RPMI7951 (cell line): ENCODE measurements at places on chromosomes 5 and 9.

GRCh38 chr9:132507670-132508469 lies 74.5 kb upstream of the BARHL1 start:
- DNase-seq = peak; percentile 55

DNA sequence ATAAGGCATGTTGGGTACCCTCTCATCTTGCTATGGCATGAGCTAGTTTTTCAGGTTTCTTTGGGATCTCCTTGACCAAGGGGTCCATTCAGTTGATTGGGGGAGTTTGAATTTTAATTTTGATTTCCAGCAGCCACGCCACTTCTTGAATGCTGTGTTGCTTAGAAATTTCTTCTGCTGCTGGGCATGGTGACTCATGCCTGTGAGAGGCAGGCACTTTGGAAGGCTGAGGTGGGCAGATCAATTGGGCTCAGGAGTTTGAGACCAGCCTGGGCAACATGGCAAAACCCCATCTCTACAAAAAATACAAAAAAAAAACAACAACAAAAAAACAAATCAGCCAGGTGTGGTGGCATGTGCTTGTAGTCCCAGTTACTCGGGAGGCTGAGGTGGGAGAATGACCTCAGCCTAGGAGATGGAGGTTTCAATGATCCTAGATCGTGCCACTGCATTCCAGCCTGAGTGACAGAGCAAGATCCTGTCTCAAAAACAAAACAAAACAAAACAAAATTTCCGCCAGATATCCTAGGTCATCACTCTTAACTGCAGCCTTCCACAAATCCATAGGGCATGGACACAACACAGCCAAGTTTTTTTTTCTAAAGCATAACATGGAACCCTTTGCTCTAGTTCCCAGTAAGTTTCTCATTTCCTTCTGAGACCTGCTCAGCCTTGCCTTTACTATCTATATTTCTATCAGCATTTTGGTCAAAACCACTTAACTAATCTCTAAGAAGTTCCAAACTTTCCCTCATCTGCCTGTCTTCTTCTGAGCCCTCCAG lies 17.7 kb downstream of the TMC1 start:
- DNase-seq = peak; percentile 34

DNA sequence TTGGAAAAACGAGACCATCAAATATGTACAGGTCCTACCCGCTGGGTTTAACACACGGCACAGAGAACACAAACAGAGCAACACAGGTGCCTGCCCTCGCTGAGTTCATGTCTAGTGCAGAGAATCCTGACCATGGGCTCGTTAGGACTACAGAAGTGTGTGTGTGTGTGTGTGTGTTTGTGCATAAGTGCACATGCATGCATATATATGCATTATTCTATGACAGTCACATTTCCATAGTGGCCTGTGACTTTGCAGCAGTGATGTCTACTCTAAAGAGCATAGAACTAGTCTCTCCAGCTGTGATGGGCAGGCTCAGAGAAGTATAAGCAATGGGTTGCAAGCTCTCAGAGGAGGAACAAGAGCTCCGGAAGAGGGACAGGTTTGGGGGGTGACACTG lies 27.7 kb downstream of the ORM2 start:
- DNase-seq = no peak

- no peak for DNase-seq
Measured at GRCh38 chr5:68037546-68037945, 178.0 kb upstream of the PIK3R1 start.

- peak; percentile 19 for DNase-seq
Measured at GRCh38 chr5:113806250-113806649, 292.8 kb downstream of the YTHDC2 start.

GRCh38 chr9:101477736-101478135 lies 42.2 kb upstream of the ALDOB start:
- peak; percentile 18 for DNase-seq

DNA sequence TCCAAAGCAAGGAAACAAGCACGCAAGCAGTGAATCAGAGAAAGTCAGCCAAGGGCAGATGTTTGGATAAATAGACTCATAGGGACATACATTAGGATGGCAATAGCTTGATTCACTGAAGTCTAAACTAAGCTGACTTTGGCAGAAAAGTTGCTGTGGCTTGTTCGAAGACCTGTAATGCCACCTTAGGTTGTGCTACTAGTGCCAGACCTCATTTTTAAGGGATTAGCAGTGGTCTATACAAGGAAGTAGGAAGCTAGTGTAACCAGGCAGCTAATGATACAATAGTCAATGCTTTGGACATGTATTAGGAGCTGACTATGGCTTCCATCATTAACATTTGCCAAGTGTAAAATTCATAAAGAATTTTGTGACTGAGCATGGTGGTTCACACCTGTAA lies 63.1 kb downstream of the FCHO2 start:
- DNase-seq = no peak

DNA sequence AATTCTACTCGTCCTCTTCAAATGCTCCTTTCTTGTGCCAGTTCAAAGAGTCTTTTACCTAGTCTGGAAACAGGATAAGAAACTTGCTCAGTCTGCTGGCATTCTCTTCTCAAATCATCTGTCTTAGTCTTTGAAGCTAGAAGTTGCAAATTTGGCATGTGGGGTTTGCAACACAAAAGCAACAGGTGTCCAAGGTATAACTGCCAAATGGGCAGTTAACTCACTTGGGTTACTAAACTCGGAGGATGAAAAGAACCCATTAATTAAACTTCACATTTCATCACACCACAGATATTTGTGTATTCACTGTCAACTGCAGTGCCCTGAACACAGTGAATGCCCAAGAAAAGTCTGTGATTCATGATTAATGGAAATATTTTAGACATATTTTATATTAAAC lies 108.0 kb upstream of the TARS1 start:
- DNase-seq = no peak

DNA sequence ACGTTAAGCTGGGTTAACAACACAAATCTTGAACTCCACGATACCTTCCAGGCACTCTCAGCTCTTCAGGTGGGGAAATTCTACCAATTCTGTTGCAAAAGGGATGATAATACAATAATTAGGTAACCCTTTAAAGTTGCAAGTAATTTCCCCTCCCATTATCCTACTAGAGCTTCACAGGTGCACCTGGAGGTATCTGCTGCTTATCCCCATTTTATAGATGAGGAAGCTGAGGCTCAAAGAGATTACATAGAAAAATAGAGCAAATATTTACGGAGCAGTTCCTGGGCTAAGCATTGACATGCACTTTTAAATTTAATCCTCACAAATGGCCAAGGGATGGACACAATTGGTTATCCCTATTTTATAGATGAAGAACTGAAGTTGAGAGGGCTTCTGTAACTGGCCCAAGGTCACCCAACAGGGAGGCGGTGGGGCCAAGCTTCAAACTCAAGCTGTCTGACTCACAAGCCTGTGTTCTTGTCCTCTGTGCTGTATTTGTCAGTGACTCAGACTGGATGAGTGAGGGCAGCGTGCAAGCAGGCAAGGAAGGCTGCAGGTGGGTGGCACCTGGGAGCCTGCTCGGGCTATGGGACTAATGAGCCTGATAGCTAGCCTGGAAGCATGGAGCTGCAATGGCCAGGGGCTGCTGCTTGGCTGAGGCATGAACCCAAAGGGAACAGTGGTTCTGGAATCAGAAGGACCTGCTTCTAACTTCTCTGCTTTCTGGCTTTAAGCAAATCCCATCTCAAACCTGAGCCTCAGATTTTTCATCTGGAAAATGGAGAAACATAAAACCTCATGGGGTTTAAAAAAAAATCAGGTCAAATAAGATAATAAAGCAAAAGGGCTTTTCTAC lies 105.5 kb downstream of the PDE6A start:
- DNase-seq = peak; percentile 40

GRCh38 chr5:120354126-120354525 lies 110.0 kb upstream of the PRR16 start:
- DNase-seq = peak; percentile 5

- no peak for DNase-seq
Measured at GRCh38 chr5:16618138-16618897, 1.5 kb upstream of the RETREG1 start.

DNA sequence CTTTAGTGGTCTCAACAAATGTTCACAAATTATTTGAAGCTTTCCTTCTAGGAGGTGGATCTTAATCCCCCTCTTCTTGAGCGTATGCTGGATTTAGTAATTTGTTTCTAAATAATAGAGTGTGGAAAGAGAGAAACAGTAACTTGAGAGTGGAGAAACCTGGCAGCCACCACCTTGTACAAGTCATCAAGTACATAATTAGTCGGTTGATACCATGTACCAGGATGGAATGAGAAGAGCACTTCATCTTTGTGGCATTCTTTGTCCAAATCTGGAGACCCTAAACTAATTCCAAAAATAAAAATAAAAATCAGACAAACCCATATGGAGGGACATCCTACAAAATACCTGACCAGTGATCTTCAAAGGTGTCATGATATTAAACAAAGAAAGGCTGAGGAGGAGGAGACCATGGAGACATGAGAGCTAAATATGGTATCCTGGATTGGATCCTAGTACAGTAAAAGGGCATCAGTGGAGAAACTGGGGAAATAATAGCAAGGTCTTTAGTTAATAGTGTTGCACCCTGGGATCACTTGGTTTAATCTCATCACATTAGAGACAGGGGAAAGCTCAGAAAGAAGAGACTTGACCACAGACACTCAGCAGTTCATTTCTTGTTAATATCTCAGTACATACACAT lies 147.9 kb downstream of the ASTN2 start:
- DNase-seq = no peak

DNA sequence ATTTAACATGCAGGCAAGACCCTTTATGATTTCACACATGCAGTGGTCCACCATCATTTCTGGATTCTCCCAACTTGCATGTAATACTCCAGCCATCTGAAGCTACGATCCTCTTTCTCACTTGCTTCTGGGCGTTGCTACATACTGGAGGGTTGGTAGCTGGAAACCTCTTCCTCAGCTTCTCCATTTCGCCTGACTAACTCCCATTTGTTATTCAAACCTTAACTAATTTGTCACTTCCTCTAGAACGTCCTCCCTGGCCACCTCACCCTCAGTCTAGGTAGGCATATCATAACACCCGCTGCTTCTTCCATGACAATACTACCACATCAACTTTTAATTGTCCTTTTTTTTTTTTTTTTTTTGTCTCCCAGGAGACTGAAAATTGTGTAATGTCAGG lies 72.6 kb upstream of the EQTN start:
- no peak for DNase-seq

DNA sequence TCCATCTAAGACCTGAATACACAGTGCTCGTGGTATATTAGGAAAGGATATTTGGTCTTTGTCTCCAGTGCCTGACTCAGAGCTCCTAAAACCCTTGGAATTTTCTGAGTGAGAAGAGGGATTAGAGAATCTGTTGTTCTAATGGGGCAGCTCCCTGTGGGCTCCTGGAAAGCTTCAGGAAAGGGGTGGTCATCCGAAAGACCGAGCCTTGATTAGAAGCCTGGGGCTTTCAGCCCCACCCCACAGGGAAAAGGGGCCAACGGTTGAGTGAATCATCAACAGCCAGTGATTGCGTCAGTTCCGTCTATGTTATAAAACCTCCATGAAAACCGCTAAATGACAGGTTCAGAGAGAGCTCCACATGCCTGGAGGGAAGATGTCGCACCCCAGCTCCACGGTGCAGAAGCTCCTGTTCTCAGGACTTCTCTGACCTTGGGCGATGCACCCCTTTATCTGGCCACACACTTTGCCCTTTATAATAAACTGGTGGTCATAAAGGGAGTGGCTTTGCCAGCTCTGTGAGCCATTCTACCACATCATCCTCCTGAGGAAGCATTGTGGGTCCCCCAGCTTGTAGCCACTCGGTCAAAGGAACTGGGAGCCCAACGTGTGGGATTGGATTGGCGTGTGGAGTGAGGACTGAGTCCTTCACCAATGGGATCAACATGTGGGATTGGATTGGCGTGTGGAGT lies 71.0 kb upstream of the ICE1 start:
- peak; percentile 98 for DNase-seq

GRCh38 chr5:51380603-51381207 lies 2.5 kb upstream of the ISL1 start:
- DNase-seq = peak; percentile 6

DNA sequence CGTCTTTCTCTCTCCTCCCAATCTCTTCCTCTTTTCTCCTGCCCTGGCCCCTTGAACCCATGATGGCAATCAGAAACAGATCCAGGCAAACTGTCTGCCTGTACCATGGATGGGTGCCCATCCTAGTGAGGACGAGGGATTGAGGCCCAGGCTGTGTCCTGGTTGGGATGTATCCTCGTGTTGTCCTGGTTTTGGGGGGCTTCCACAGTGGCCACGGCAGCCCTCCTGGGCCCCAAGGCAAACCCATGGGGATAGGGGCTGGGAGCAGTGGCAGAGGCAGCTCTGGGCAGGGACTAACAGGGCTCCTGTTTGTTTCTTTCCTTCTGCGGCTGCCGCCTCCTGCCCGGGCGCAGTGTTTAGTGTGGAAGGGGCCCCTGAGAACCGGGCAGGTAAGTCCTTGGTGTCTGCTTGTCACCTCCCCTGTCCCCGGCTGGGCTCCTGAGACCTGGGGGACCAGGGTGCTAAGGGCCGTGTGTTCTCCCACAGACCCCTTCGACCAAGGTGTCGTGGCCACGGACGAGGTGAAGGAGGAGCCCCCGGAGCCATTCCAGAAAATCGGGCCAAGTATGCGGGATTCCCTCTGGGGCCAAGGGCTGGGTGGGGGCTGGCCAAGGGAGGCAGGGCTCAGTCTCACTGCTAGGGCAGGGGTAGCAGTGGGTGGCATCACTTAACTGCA lies 70.0 kb downstream of the AMBP start:
- DNase-seq = no peak

DNA sequence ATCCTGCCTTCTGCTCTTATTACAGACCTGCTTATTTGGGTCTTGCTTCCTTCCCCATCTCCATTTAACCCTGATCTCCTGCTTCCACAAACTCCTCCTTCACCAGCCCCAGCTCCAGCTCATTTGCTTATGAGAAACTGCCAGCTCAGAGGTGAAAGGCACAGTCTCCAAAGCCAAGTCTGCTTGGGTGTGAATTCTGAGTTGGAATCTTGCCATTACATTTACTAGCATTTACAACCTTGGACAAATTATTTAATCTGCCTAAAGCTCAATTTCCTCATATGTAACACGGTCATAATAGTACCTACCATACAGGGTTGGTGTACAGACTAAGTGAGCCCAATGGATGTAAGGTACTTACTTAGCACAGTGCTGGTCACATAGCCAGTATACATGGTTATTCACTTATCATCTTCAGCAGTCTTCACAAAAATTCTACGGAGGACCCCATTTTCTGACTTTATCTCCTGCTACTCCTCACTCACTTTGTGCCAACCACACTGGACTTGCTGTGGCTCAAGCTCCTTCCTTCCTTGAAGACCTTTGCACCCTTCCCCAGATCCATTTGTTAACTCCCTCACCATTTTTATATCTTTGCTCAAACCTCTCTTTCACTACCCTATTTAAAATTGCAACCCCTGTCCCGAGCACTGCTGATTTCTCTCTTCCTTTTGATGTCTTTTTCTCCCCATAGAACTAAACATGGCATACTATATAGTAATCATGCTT lies 86.2 kb downstream of the DOCK2 start:
- no peak for DNase-seq
